ENCODE measurements at places on chromosomes 3 and 15. TPM values are rescaled to one million over a fixed set of nuclear protein-coding genes. Genes with fewer than 3 reads are reported as not detected.

Gene KLHL6
- total RNA-seq, result not detected

Gene ATP10A
- 3.9 TPM for total RNA-seq

Gene P3H2
- total RNA-seq, result 41.5 TPM

GRCh38 chr3:28940994-28941393, 339.9 kb upstream of the RBMS3 start:
- no peak for DNase-seq
- H3K4me1 ChIP-seq, result no peaks in the 10 kb centered on the region
- H3K4me3 ChIP-seq, result no peak overlapping the region
- no peaks in the 10 kb centered on the region for H3K27me3 ChIP-seq

DNA sequence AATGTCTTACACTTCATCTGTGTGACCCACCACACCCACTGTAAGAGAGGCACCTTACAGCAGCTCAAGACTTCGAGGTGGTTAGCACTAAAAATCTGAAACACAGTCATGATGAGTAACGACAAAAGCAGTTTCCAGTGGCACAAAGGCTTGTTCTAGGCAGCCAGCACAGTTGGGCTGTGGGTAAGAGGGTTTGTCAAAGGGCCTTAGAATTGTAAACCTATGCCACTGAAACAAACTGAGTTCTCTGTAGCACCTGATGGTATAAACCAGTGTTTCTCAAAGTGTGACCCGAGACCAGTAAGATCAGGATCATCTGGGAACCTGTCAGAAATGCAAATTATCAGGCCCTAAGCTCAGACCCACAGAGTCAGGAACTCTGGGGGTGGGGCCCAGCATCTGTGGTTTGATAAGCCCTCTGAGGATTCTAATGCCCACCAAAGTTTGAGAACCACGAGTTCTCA, 36.5 kb downstream of the DAPK2 start:
- no peak for DNase-seq
- H3K4me1 ChIP-seq, result peaks cover 2% of the 10 kb centered on the region
- H3K27ac ChIP-seq, result no peak overlapping the region

- H3K27me3 ChIP-seq, result no peaks in the 10 kb centered on the region
- no peaks in the 10 kb centered on the region for H3K4me1 ChIP-seq
- no peak for DNase-seq
- H3K27ac ChIP-seq, result no peak overlapping the region
Observed at GRCh38 chr3:17901893-17902292, 159.5 kb upstream of the TBC1D5 start.

- no peak for DNase-seq
- no peak overlapping the region for H3K27ac ChIP-seq
- H3K36me3 ChIP-seq, result no peaks in the 10 kb centered on the region
- no peaks in the 10 kb centered on the region for H3K4me1 ChIP-seq
- no peaks in the 10 kb centered on the region for H3K27me3 ChIP-seq
- no peak overlapping the region for H3K4me3 ChIP-seq
Observed at GRCh38 chr3:188348435-188349244, 194.7 kb downstream of the LPP start.

- H3K4me3 ChIP-seq, result no peak overlapping the region
- no peak for DNase-seq
- H3K27me3 ChIP-seq, result no peaks in the 10 kb centered on the region
- no peaks in the 10 kb centered on the region for H3K36me3 ChIP-seq
- peaks cover 2% of the 10 kb centered on the region for H3K4me1 ChIP-seq
Observed at GRCh38 chr15:29095746-29096145, 173.9 kb downstream of the NSMCE3 start.

- no peaks in the 10 kb centered on the region for H3K4me1 ChIP-seq
- no peak overlapping the region for H3K4me3 ChIP-seq
- no peaks in the 10 kb centered on the region for H3K27me3 ChIP-seq
- peaks cover 53% of the 10 kb centered on the region for H3K36me3 ChIP-seq
Observed at GRCh38 chr15:28125673-28126651, 26.8 kb upstream of the OCA2 start.

DNA sequence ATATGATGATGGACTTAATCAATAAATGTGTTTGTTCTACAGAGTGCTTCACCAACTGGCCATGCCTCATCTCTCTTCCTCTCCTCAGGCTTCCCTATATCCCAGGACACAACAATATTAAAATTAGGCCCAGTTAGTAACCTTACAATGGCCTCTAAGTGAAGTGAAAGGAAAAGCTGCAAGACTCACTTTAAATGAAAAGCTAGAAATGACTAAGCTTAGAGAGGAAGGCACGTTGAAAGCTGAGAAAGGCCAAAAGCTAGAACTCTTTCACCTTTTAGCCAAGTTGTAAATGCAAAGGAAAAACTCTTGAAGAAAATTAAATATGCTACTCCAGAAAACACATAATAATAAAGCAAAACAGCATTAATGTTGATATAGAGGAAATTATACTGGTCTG, 1010.3 kb downstream of the NAALADL2 start:
- DNase-seq, result no peak
- no peak overlapping the region for H3K27ac ChIP-seq
- H3K36me3 ChIP-seq, result no peaks in the 10 kb centered on the region
- no peaks in the 10 kb centered on the region for H3K27me3 ChIP-seq
- H3K4me3 ChIP-seq, result no peak overlapping the region

GRCh38 chr3:163347944-163348343, 1730.4 kb downstream of the SI start:
- H3K36me3 ChIP-seq, result no peaks in the 10 kb centered on the region
- no peak overlapping the region for H3K4me3 ChIP-seq
- no peak for DNase-seq
- H3K4me1 ChIP-seq, result no peaks in the 10 kb centered on the region
- no peak overlapping the region for H3K27ac ChIP-seq

DNA sequence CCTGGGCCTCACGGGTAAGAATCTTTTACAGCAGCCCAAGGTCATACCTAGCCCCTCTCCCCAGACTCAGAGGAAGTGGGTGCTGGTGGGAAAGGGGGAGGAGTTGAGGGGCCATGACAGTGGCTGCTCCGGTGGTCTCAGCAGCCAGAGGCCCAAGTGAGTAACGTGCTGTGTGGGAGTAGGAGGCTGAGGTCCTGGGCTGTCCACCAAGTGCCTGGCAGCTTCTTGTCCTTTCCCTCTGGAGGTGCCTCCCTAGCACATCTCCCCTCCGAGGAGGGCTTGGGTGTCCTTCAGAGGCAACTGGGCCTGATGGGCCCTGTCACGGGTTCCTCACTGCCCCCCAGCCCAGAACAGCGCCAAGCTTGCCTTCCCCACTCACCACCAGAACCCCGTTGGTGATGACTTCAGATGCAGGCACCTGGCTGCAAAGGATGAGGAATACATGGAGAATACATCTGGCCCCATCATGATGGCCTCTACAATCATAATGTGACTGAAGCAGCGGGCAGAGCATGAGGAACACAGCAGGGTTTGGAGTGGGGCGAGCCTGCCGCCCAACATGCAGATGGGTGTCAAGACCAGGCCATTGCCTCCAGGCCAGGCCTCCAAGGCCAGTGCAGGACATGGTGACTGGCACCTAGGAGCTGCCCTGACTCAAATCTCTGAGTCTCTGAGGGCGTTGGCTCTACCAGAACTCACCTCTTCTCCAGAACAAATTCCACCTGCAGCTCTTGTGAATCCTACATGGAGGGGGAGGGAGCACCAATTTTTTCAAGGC, 3.3 kb downstream of the PLA2G4F start:
- DNase-seq, result no peak
- H3K27me3 ChIP-seq, result no peaks in the 10 kb centered on the region
- no peak overlapping the region for H3K27ac ChIP-seq
- H3K4me1 ChIP-seq, result no peaks in the 10 kb centered on the region

- no peaks in the 10 kb centered on the region for H3K27me3 ChIP-seq
- peak overlapping the region; percentile 11 for H3K27ac ChIP-seq
- peak; percentile 99 for DNase-seq
- H3K4me1 ChIP-seq, result peaks cover 6% of the 10 kb centered on the region
Observed at GRCh38 chr15:64893481-64894394, 18.0 kb upstream of the ANKDD1A start.

GRCh38 chr3:196995646-196996355, 27.2 kb upstream of the PIGZ start:
- H3K4me1 ChIP-seq, result no peaks in the 10 kb centered on the region
- no peak for DNase-seq
- H3K36me3 ChIP-seq, result no peaks in the 10 kb centered on the region
- no peak overlapping the region for H3K4me3 ChIP-seq
- H3K27me3 ChIP-seq, result 0 out of 2 replicates have a peak, but pooled peaks cover under 1% of the 10 kb centered on the region

All from H9 (cell line).